ENCODE measurements at places on chromosomes 13 and 19.

DNA sequence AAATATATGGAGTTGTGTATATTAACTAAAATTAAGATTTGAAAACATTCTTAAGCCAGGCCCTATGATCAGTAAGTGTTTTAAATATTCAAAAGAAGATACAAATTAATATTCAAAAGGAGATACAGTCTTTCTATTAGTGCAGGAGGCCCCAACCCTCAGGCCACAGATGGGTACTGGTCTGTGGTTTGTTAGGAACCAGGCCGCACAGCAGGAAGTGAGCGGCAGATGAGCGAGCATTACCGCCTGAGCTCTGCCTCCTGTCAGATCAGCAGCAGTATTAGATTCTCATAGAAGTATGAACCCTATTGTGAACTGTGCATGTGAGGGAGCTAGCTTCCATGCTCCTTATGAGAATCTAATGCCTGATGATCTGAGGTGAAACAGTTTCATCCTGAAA is 232.9 kb downstream of the FOXO1 start:
- DNase-seq: no peak

DNA sequence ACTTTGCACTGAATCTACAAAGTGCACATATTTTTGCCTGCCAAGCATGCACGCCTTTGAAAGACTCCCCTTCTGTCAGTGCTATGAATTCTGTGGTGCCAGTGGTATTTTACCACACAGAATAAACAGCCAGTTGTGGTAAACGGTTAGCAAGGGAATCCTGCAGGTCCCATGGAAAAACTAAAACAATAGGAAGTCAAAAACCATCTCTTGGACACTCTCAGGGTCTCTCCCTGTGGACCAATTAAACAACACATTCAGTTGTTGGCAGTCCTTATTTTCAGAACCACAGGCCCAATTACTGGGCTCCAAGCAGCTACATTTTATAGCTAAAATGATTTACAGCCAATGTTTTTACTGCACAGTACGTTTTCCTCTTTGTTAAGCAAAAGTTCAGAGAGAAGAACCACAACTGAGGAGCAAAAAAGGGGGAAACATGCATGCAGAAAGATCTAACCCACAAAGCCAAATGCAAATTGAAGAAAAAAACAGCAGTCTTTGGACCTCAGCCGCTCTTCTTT is 116.9 kb downstream of the KCTD12 start:
- DNase-seq: no peak

GRCh38 chr13:32381539-32381938 is 46.4 kb downstream of the N4BP2L1 start:
- no peak for DNase-seq

- no peak for DNase-seq
Observed at GRCh38 chr13:23081901-23082300, 98.9 kb upstream of the SGCG start.

DNA sequence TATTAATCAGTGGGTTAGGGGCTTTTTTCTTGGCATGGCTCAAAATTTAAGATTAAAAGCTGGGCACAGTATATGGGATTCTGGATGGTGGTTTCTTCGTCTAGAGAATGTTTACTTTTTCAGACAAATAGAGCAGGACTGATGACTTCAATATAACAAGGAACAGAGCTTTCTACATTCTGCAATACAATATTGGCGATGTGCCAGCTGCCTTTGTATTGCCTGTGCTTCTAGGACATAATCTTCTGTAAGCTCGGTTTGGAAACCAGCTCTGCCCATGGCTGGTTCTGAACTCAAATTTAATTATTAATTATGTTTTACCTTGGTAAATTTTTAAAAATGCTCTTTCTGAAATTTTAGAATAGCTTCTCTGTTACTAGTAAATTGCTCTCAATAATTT is 139.1 kb upstream of the TRPC4 start:
- DNase-seq: no peak

DNA sequence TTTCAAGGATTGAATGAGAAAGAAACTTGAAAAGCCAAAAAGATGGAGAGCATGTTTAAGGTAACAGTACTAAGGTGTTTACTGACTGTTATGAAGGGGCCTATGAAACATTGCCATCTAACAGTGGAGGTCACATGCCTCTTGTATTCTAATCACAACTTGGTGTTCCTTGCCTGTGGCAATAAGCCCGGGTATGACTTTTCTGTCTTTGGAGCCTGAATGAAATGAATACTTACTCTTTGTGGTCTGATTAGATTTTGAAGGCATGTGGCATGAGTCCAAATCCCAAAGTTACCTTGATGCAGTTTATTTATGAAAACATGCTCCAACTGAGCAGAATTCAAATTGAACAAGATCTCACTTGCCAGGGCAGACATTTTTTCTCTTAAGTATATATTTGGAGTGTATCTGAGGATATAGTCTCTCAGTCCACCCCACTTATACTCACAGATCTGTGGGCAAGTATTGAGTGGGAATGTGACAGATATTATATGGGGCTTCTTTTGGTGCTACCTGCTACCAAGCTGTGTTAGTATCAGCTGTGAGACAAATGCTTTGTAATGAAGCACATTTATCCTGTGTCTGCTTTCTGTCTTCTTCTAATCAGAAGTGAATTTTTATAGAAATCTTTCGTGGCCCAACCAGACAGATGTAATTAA is 67.5 kb downstream of the B3GLCT start:
- DNase-seq: no peak

- no peak for DNase-seq
Observed at GRCh38 chr13:46816371-46816770, 19.4 kb upstream of the ESD start.

DNA sequence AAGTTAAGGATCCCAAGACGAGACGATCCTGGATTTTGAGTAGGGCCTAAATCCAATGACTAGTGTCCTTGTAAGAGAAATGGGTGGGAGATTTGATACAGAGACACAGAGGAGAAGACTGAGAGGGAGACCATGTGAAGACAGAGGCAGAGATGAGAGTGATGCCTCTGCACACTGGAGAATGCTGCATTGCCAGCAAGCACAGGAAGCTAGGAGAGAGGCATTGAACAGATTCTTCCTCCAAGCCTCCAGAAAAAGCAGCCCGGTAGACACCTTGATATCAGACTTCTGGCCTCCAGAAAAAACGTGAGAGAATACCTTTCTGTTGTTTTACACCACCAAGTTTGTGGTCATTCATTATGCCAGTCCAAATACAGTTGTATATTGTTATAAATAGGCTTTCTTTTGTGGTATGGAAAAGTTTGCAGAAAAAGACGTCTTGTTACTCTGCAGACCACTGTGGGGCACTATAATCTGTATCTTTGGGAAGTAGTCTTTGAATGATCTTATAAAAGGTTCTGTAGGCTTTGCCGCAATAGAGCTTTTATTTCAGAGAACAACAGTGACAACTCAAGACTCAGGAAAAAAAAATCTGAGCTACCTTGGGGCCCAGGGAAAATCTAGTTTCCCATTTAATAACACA is 17.9 kb upstream of the RFC3 start:
- no peak for DNase-seq

- DNase-seq: no peak
Observed at GRCh38 chr19:57566396-57567265, 7.0 kb upstream of the ZNF550 start.

DNA sequence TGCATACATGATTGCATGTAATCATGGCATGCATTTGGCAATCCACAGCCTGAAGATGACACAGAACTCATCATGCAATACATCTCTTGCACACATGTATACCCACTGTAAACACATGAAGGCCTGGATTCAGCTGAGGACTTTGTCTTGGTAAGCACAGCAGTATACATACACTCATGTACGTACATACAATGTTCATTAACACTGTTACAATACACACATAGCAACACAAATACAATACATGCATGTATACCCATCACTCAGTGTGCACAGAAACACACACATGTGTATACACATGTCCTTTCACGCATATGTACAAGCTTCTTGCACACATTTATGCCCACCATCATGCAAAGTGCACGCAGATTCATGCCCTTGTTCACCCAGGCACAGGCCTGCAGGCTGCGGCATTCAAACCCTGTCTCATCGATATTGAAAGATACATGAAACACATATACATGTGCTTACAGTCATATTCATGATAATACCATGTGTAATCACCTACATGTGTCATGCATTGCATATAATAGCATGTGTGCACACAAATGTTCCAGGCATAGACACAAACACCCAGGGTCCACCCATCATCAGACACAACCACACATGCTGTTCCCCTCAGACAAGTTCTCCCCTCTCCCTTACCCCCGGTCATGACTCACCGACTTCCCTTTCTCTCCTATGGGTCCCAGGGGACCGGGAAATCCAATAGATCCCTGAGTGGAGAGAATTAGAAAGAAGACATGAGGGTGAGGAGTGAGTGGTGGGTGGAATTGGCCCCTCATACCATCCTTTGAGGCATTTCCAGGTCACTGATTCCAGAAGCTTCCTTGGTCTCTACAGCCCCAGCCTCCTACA is 28.7 kb downstream of the COL5A3 start:
- no peak for DNase-seq

DNA sequence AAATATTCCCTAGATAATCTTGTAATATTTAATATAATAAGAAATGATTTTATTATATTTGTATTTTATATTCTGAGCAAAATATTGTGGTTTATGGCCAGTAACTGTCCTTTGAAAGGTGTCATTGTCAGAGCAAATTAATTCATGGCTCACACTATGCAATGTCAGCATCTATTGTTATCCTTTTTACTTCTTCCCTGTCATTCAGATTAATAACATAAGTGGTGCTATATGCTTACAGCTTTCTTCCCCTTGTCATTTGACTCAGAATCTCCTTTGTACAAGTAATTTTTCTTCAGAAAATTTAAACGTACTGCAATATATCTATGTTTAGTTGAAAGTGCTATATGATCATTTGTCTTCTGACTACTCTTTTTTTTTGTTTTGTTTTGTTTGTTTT is 1738.2 kb upstream of the MIR17HG start:
- DNase-seq: no peak

DNA sequence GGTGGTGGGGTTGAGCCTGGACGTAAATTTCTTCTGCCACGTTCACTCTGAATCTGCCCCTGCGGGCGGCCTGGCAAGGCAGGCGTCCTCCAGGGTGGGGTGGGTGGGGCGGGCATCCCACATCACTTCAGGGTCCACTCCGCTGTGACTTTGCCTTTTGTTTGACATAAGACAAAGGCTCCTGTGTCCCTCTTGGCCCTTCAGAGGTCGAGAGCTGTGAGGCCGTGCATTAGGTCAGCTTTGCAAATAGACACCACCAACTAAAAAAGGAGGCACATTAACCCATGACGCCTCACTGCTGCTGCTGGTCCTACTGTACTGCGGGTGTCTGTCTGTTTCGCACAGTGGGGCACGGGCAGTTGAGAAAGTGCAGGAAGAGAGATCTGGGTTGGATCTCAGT is 10.5 kb upstream of the ZNF536 start:
- no peak for DNase-seq

DNA sequence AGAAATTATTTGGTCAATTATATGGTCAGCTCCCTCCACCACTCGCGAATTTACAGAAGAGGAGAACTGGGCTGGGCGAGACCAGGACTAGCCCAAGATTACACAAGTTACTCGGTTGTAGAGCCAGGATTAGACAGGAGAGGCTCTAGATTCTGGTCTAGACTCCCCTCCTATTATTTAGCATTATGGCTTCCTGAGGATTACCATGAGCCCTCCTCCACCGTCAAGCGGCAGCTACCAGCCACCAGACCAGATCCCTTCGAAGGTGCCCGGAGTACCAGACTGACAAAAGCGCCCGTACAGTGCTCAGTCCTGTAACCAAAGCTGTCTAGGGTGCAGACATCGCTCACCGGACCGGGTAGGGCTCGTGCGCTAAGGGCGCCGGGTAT is 497 bp upstream of the MLNR start:
- no peak for DNase-seq

DNA sequence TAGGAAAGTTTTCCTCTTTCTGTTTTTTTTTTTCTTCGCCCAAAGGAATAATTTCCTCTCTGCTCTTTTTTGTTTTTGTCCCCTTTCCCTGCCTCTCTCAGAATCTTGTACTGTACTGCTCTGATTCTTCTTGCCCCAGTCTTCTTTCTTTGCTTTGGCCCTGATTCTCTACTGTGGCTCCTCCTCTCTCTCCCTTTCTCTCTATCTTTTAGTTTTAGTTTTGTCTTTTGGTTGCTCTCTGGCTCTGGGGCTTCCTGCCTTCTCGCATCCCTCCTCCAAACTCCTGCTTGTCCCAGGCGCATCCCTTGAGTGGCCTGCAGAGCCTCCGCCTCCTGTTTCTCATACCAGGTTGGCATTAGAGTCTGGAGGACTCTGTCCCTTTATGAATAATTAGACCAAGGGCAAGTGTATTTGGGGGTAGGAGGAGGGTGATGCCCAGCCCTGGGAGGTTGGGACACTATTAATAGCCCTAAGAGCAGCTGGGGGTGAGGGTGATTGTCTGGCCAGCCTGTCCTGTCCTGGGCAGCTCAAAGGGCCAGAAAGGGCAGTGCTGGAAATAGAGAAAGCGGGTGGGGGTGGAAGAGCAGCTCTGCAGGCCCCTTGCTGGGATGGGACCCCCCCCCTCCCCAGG is 39.1 kb downstream of the LYL1 start:
- DNase-seq: no peak

DNA sequence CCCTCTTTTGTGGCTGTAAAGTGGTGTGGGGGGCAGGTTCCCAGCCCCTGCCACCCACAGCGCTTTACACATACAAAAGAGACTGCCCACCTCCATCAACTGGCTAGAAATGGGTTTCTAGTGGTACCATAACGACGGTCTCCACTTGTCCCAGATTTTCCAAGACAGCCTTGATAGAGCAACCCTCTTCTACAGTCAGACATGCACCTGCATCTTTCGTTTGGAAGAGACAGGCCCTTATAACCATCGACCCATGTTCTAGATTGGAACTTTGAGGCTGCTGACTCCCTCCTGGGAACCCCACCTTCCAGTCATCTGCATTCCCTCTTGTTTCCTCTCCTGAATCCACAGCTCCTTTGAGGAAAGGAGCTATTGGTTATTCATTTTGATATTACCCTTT is 63.1 kb downstream of the GSX1 start:
- DNase-seq: no peak

DNA sequence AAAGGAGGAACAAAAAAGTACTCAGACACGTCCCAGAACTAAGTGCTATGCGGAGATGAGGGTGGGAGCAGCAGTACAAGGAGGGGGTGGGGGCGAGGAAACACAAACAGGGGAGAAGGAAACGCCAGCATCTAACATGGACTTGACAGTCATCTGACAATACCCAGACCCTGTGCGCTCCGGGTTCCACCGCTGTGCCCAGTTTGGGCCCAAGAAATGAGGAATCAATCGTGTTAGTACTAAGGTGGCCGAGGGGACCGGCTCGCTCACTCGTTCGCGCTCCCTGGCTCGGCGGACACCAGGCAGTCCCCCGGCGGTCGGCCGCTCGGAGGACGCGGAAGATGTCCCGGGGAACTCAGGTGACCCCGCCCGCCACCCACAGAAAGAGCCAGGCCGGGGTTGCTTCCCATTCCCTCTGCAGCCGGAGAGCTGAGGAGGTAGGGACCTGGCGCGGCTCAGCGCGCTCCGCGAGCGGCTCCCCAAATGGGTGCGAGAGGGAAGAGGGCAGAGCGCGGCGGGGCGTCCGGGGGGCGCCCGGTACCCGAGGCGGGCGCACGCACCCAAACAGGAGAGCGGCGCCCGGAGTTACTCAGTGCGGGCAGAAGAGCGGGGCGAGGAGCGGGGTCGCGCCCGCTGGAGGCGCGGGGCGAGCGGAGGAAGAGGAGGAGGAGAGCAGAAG is 616 bp downstream of the TSHZ3 start:
- DNase-seq: no peak

- DNase-seq: no peak
Observed at GRCh38 chr13:111093136-111093535, 22.0 kb upstream of the ARHGEF7 start.

- no peak for DNase-seq
Observed at GRCh38 chr19:1567848-1568227, 287 bp downstream of the MEX3D start.
